Activated CD4-positive, alpha-beta T cell treated with anti-CD3 and anti-CD28 coated beads for 36 hours (primary cell): ENCODE measurements at places on chromosomes 5 and 9. TPM values are rescaled to one million over a fixed set of nuclear protein-coding genes. Genes with fewer than 3 reads are reported as not detected.

FBXO4 gene
- total RNA-seq, result 22.3 TPM

GPR151 gene
- total RNA-seq, result not detected

- no peak overlapping the region for H3K4me3 ChIP-seq
- H3K4me1 ChIP-seq, result peaks cover 80% of the 10 kb centered on the region
- H3K27ac ChIP-seq, result no peak overlapping the region
- H3K27me3 ChIP-seq, result no peaks in the 10 kb centered on the region
Observed at GRCh38 chr5:142823806-142824205, 53.6 kb downstream of the ARHGAP26 start.

DNA sequence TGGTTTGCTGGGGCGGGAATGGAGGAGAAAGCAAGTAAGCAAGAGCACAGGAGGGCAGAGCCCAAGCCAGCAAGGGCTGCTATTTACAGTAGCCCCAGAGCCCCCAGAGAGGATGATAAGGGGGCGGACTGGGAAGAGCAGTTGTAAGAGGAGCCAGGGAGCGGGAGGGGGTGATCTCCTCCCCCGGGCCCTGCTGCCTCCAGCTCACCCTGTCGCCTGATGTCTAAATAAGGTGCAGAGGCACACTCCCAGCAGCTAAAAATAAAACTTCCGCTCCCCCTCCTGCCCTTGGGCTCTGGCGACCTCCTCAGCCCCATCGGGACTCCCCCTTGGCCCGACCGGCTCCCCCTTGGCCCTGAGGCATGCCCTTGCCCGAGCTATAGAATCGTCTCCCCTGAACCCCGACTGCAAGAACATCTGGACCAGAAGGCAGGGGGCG is 14.4 kb upstream of the CCDC69 start:
- peaks cover 24% of the 10 kb centered on the region for H3K4me1 ChIP-seq
- no peak overlapping the region for H3K27ac ChIP-seq

DNA sequence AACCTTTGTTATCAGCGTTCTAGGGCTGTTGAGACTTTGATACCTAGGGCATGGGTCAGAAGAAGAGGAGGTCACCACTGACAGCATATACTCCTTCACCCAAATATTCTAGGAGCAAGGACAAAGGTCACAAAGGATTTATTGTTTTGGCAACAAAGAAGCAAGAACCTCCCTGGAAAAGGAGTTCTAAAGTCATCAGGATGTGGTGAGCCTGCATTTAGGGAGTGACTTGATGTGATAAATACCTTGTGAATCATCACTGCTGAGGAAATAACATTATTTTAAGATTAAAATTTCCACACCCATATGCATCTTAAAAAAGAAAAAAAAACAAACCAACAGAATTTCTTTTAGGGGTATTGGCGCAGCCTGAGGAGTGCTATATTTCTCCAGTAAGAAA is 13.9 kb downstream of the IFNA1 start:
- no peaks in the 10 kb centered on the region for H3K4me1 ChIP-seq
- DNase-seq, result no peak

DNA sequence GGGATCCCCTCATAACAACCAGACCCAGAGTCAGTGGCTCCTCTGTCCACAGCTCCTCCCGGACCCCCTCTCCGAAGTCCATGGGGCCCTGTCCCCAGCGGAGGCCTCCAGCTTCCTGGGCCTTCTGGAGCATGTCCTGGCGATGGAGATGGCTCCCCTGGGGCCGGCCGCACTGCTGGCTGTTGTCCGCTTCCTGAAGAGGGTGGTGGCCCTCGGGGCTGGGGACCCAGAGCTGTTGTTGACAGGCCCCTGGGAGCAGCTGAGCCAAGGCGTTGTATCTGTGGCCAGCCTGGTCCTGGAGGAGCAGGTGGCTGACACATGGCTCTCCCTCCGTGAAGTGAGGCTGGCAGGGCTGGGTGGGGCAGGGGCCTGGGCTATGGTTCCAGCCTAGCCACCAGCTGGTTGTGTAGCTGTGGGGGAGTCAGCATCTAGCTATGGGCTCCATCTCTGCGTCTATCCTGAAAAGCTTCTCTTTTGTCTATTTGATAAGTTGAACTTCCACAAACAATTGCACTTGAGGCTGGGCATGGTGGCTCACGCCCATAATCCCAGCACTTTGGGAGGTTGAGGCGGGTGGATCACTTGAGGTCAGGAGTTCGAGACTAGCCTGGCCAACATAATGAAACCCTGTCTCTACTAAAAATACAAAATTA is 4.7 kb downstream of the ADGRD2 start:
- DNase-seq, result no peak
- H3K4me3 ChIP-seq, result no peak overlapping the region
- H3K27ac ChIP-seq, result no peak overlapping the region
- H3K4me1 ChIP-seq, result no peaks in the 10 kb centered on the region

DNA sequence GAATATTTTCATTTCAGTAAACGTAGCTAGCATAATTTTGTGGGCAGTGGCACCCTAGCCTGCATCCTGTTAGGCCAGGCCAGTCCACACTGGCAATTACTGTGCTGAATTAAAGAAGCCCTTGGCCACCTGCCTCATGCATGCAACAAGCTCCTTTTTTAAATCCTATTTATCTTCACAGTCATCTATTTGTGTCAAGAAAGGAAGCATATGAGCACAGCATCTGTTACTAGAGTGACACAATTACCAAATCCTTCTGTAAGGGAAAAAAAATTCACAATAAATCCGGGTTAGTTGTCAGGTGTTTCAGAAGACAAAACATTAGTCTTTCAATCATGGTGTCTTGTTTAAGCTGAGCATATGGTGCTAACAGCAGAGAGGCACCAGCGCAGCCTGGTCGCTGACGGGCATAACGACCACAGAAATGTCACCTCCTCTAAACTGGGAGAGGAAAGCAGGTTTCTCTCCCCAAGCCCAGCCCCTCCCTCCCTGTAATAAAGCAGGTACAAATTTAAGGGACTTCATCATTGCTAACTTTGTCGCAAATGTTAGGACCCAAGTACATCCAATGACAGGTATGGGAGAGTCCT is 520.6 kb downstream of the CTNND2 start:
- DNase-seq, result no peak
- H3K36me3 ChIP-seq, result no peaks in the 10 kb centered on the region
- peaks cover 9% of the 10 kb centered on the region for H3K4me1 ChIP-seq
- H3K27ac ChIP-seq, result no peak overlapping the region

SHROOM1 gene
- total RNA-seq, result 0.89 TPM

GLIPR2 gene
- 13.7 TPM for total RNA-seq

DNA sequence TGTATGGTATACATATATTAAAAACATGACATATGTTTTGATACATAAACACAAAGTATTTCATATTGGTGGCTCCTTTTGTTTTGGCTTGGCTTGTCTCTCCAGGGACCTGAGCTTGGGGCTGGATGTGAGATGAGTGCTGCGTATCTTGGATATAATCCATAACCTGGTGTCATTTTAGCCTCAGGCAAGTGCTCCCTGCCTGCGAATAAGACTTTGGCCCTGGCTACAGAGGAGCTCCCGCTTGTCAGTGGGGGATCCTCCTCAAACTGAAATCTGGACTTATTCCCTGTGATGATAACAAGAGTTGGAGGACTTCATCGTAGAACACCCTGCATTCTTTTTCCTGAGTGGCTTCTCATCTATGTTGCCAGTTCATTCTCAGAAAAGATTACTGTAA is 341.7 kb upstream of the CLINT1 start:
- peaks cover 4% of the 10 kb centered on the region for H3K27me3 ChIP-seq
- H3K4me1 ChIP-seq, result no peaks in the 10 kb centered on the region
- no peaks in the 10 kb centered on the region for H3K36me3 ChIP-seq

NDOR1 gene
- total RNA-seq, result 27.8 TPM

SLC6A19 gene
- total RNA-seq, result not detected

ABHD17B gene
- 9.1 TPM for total RNA-seq

PRLR gene
- total RNA-seq, result 0.02 TPM

GRCh38 chr5:24141046-24141445 is 503.7 kb downstream of the CDH10 start:
- no peak overlapping the region for H3K27ac ChIP-seq
- no peak for DNase-seq
- H3K4me1 ChIP-seq, result no peaks in the 10 kb centered on the region
- no peaks in the 10 kb centered on the region for H3K36me3 ChIP-seq

PCDHGB7 gene
- total RNA-seq, result not detected

GRCh38 chr5:952597-953271 is 55.9 kb upstream of the NKD2 start:
- peaks cover 26% of the 10 kb centered on the region for H3K27me3 ChIP-seq
- H3K4me3 ChIP-seq, result no peak overlapping the region
- no peak for DNase-seq
- H3K4me1 ChIP-seq, result peaks cover 24% of the 10 kb centered on the region
- no peak overlapping the region for H3K27ac ChIP-seq

- no peak overlapping the region for H3K4me3 ChIP-seq
- peaks cover 11% of the 10 kb centered on the region for H3K27me3 ChIP-seq
- peaks cover 3% of the 10 kb centered on the region for H3K4me1 ChIP-seq
- H3K36me3 ChIP-seq, result no peaks in the 10 kb centered on the region
Observed at GRCh38 chr5:76163111-76163628, 80.0 kb downstream of the SV2C start.

ISL1 gene
- not detected for total RNA-seq

C5orf34 gene
- total RNA-seq, result 14.4 TPM

ACTBL2 gene
- not detected for total RNA-seq

CENPK gene
- 77.5 TPM for total RNA-seq

CTNND2 gene
- not detected for total RNA-seq

DMRT3 gene
- not detected for total RNA-seq

SPATA6L gene
- total RNA-seq, result 0.21 TPM

GRCh38 chr9:34600908-34601307 is 11.0 kb downstream of the RPP25L start:
- H3K27ac ChIP-seq, result no peak overlapping the region
- DNase-seq, result no peak
- no peaks in the 10 kb centered on the region for H3K36me3 ChIP-seq
- no peaks in the 10 kb centered on the region for H3K4me1 ChIP-seq
- no peak overlapping the region for H3K4me3 ChIP-seq

GRCh38 chr5:36373527-36374086 is 71.9 kb upstream of the RANBP3L start:
- H3K36me3 ChIP-seq, result no peaks in the 10 kb centered on the region
- H3K4me1 ChIP-seq, result no peaks in the 10 kb centered on the region
- no peak overlapping the region for H3K27ac ChIP-seq
- H3K4me3 ChIP-seq, result no peak overlapping the region
- no peaks in the 10 kb centered on the region for H3K27me3 ChIP-seq
- DNase-seq, result no peak

CBY3 gene
- 0.71 TPM for total RNA-seq

CD74 gene
- total RNA-seq, result 217 TPM

- peaks cover 64% of the 10 kb centered on the region for H3K4me1 ChIP-seq
- DNase-seq, result peak; percentile 63
- H3K36me3 ChIP-seq, result peaks cover 4% of the 10 kb centered on the region
- peak overlapping the region; percentile 94 for H3K27ac ChIP-seq
- no peaks in the 10 kb centered on the region for H3K27me3 ChIP-seq
Observed at GRCh38 chr5:40223884-40224402, 455.8 kb upstream of the PTGER4 start.

NXNL2 gene
- not detected for total RNA-seq

SLCO6A1 gene
- total RNA-seq, result not detected

DNA sequence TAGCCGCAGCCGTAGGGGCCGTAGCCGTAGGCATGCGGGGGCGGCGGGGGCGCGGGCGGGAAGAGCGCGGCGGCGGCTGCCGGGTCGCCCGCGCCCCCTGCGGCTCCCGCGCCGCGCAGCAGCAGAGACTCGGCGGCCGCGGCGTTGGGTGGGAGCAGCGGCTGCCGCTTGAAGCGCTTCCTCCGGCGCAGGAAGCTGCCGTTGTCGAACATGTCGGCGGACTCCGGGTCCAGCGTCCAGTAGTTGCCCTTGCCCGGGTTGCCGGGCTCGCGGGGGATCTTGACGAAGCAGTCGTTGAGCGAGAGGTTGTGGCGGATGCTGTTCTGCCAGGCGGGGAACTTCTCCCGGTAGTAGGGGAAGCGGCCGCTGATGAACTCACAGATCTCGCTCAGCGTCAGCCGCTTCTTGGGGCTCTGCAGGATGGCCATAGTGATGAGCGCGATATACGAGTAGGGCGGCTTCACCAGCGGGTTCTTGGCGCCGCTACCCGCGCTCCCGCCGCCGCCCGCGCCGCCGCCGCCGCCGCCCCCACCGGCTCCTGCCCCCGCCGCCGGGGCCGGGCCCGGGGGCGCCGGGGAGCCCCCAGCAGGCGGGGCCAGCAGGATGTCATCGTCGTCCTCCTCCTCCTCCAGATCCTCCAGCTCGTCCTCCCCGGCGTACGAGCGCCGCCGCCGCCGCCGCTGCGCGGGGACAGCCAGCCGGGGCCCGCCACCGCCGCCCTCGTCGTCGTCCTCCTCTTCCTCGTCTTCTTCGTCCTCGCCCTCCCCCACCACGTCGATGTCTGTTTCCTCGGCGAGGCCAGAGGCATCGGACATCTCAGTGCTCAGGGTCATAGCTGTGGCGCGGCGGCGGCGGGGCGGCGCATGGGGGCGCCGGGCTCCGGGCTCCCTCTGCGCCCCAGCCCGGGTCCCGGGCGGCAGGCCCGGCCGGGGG is 781 bp downstream of the FOXD1 start:
- no peaks in the 10 kb centered on the region for H3K36me3 ChIP-seq
- peaks cover 8% of the 10 kb centered on the region for H3K4me1 ChIP-seq
- peaks cover 69% of the 10 kb centered on the region for H3K27me3 ChIP-seq
- H3K4me3 ChIP-seq, result peak overlapping the region; percentile 75

GRCh38 chr5:143887903-143888665 is 76.1 kb downstream of the HMHB1 start:
- no peaks in the 10 kb centered on the region for H3K36me3 ChIP-seq
- no peak overlapping the region for H3K27ac ChIP-seq
- H3K27me3 ChIP-seq, result no peaks in the 10 kb centered on the region
- H3K4me1 ChIP-seq, result no peaks in the 10 kb centered on the region
- no peak for DNase-seq
- H3K4me3 ChIP-seq, result no peak overlapping the region

- no peak overlapping the region for H3K4me3 ChIP-seq
- no peaks in the 10 kb centered on the region for H3K27me3 ChIP-seq
- H3K36me3 ChIP-seq, result no peaks in the 10 kb centered on the region
Observed at GRCh38 chr9:134376386-134377142, 50.3 kb downstream of the RXRA start.

DNA sequence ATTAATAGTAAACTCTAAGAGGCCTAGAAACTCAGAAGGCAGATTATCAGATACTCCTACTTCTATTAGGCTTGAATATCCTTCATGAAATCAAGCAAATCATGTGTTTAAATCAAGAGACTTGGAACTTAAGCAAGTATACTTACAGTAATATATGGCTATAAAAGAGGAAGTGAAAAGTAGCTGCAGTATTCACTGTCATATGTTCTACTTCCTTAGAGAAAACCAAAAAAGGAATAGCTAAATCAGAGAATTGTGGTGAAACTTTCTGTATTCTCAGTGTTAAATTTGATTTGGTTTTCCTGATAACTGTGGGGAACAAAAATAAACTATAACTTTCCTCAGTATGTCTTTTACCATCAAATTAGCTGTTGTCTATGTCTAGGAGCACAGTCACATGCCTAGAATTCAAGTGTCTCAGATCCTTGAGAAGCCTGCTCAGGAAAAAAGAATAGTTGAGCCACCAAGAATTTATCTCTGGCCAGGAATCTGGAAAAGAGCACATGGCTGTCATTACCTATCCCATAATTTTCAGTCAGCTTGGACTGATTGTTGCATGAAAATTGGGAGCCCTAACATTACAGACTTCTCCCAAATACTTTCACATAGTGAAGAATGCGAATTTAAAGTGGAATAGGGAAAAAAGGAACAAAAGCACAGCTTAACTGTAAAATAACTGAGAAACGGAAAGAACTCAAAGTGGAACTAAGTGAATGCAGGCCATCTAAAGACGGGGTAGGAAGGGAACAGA is 1.7 kb downstream of the FKBP15 start:
- H3K27me3 ChIP-seq, result no peaks in the 10 kb centered on the region
- peaks cover 4% of the 10 kb centered on the region for H3K36me3 ChIP-seq
- H3K4me3 ChIP-seq, result peak overlapping the region; percentile 89
- peak overlapping the region; percentile 93 for H3K27ac ChIP-seq
- no peak for DNase-seq
- peaks cover 53% of the 10 kb centered on the region for H3K4me1 ChIP-seq

- DNase-seq, result no peak
- H3K4me3 ChIP-seq, result no peak overlapping the region
- H3K36me3 ChIP-seq, result no peaks in the 10 kb centered on the region
- H3K27me3 ChIP-seq, result peaks cover 35% of the 10 kb centered on the region
Observed at GRCh38 chr5:148785223-148785622, 41.2 kb upstream of the ADRB2 start.
